ENCODE measurements at places on chromosomes 5 and 9.

- no peak for DNase-seq
These were observed 30.9 kb upstream of the DAB2 start for GRCh38 chr5:39455645-39456044.

- no peak for DNase-seq
These were observed 327.4 kb downstream of the SH3GL2 start for GRCh38 chr9:17906176-17906840.

DNA sequence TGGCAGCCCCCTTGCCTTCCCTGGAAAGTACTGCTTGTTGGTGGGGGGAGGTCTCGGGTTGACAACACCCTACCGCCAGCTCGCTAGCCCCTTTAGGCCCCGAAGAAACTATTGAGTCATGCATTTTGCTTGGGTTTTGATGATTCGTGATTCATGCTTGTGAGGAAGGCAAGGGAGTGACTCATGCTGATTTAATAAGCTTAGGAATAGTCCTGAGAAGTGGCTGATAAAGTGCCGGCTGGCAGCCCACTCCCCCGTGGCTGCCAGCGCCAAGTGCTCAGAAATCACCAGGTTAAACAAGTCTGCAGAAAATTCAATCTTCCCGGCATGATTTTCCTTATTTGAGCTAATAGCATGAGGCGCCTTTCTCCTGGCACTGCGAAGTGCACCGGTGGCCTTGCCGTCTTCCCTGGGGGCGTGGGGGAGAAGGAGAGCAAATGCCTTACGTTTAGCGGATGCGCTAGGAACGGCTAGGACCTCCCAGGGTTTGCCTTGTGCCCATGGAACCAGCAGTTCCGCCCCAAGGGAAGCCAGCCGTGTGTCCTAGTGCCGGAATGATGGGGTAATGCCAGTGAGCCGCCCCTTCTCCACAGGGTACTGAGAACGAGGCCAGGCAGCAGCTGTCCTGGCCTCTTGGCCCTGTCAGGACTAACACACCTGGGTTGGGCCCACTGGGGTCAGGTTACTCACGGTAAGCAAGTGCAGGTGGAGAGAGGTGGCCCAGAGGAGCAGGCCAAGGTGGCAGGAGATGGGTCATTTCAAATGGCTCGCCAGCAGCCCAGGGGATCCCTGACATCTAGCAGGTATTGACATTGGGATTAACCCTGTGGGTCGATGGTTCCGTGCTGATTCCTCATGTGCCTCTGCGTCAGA is 151.9 kb downstream of the MACROH2A1 start:
- peak; percentile 99 for DNase-seq

DNA sequence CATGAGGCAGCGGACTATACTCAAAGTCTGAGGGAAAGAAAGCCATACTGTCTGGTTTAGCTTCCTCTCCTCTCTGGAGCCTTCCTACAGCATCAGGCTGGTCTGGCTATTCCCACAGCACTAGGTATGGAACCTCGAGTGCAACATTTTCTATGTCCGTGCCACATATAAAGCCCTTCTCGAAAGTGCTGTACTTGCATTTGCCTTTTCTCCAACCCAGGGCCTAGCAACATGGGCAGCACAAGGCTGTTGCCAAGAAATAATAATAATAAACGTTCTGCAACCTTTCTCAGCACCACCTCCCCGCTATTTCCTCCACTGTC is 804 bp downstream of the MED10 start:
- no peak for DNase-seq

GRCh38 chr9:13171261-13171660 is 108.2 kb downstream of the MPDZ start:
- DNase-seq = no peak

- DNase-seq = no peak
These were observed 9.1 kb downstream of the MAMDC2 start for GRCh38 chr9:70052768-70053167.

DNA sequence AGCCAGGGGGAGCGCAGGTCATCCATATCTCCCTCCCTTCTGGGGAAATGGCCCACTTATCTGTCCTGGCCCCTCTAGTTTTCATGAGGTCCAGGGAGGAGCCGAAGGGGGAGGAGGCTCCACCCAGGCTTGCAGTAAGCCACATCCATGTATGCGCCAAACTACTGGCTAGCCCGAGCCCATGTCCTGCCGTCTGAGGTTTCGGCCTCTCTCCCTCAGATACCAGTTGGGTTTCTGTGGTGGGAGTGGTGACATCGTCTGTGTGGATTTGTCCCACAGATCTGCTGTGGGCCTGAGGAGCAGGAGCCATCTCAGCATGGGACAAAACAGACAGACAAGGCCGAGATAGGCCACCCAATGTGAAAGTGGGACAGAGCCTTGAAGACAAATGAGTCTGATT is 78.3 kb upstream of the ORM1 start:
- DNase-seq = no peak

DNA sequence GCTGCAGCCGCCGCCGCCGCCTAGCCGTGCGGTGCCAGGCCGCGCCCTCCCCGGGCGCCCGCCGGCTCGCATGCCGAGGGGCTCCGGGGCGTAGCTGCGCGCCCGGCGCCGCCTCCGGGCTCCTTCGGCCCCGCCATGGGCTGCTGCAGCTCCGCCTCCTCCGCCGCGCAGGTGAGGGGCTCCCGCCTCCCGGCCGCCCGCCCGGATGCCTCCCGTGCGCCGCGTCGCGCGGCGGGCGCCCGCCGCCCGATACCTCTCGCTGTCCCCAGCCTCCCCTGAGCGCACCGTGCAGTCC is 230 bp downstream of the SLC44A1 start:
- DNase-seq = no peak

DNA sequence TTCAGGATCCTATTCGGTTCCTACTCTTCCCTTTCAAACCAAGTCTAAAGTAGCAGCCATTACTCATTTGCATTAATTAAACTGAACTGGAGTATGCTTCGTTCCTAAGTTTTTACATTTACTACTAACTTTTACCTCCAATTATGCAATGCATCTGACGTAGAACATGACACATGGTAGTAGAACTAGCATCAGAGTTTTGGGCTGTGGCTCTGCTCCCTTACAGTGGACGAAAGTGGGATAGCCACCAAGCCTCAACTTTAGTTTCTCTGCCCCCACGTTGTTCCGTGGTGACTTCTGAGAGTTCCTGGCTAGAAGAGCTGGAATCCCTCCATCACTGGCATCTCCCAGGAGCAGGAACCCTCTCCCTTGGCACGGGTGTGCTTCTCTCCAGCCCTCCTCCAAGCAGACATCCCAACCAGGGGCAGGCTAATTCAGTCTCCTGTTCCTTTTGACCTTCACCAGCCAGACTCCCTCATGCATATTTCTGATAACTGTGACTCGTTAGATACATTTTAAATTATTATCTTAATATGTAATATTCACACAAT is 2.9 kb downstream of the IFNE start:
- no peak for DNase-seq

DNA sequence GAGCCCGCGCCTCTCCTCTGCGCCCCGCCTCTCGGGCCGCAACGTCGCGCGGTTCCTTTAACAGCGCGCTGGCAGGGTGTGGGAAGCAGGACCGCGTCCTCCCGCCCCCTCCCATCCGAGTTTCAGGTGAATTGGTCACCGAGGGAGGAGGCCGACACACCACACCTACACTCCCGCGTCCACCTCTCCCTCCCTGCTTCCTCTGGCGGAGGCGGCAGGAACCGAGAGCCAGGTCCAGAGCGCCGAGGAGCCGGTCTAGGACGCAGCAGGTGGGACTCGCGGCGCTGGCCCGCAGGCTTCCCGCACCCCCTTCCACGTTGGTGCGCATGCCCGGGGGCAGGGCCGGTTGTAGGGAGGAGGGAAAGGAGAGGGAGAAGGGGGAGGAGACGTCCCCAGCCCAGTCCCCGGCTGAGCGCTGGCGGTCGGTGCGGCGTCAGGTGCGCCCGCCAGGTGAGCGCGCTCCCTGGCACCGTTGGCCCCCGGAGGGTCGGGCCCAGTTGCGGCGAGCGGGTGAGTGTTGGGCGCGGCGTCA is at the start of gene OCLN:
OCLN (plus strand) TSS at position 400 of the 532 bp plus-strand sequence. CDS start 11,455 bp downstream, outside the sequence.
- DNase-seq = peak; percentile 53

DNA sequence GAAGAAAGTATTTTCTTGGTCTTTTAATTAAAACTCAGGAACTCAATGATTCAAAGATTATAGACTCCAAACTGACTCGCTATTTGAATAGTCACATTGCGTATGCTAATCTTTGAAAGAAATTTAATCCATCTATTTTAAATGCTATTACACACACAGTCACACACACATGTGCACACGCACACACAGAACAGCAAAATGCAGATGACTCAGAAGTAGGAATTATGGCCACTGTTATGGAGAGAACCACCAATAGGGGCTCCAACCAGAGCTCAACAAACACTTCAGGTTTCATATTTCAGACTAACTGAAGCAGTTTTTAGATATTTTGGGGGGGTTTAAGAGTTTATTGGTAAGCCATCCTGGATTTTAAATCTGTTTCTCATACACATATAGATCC is 1917.9 kb downstream of the EFNA5 start:
- DNase-seq = peak; percentile 20

DNA sequence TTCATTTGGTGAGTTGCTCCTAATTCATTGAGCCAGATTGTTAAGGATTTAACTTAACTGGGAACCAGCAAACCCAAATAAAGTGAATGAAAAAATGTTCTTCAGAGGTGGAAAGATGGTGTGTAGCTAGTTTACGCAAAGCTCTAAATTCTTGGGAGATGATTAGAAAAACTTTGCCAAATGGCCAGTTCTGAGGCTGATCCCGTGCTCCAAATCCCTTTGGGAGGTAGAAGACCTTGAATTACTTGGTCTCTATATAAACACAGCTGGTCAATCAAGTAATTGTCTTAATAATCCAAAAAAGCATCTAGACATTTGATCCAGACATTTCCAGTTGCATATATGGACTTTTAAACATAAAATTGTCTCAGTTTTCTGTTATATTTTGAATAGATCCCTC is 11.4 kb downstream of the ACTL7B start:
- DNase-seq = no peak

- no peak for DNase-seq
These were observed 175.3 kb upstream of the BRINP1 start for GRCh38 chr9:119544492-119544891.

- DNase-seq = peak; percentile 6
These were observed 866 bp upstream of the SEMA6A start for GRCh38 chr5:116575326-116576052.

GRCh38 chr5:39314591-39314990 is 49.7 kb downstream of the C9 start:
- peak; percentile 16 for DNase-seq

- no peak for DNase-seq
These were observed 91.2 kb downstream of the ARRDC3 start for GRCh38 chr5:91291628-91292569.

DNA sequence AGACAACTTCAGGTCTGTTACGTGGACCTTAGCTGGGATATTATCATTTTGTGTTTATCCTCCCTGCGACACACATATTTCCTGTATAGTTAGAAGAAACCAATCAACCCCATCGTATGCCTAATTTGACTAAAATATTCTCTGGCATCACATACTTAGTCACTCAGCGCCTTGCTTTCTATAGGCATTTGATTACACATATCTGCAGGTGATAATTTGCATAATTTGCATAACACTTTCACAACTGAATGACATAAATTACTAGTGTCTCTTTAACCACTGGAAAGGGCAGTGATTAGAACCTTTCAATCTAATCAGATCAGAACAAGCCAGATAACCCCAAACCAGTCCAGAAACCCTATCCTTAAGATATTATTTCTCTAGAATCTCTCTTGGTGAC is 390.2 kb downstream of the TLR4 start:
- DNase-seq = no peak

DNA sequence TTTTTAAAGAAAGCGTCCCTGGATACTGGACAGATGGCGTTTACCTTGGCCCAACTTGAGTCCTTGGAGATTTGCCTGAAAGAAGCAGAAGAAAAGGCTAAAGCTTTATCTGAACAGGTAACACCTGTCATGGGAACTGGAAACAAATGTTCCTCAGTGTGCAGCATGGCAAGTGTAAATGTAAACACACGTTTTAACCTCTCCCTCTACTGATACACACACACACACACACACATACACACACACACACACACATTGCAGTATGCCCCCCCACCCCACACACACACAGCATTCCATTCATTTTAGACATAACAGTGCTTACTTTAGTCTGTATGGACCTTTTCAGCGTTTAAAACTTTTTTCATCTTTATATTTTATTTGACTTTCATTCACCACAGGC is 51.1 kb downstream of the CCDC192 start:
- no peak for DNase-seq

GRCh38 chr9:95143591-95144561 is 173.6 kb downstream of the FANCC start:
- no peak for DNase-seq

DNA sequence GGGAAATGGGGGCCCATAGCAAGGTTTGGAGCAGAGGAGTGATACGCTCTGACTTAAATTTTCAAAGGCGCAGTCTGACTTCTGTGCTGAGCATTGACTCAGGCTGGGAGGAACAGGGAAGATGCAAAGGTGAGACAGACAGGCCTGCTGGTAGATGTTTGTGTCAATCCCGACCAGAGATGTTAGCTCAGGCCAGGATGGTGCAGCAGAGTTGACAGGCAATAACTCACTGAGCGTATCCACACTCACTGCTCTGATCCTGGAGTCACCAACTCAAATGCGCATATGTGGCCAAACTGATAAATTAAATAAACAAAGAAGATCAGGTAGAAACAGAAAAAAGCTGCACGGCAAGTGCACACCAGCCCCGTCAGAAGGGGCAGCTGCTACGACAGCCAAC is 95.3 kb downstream of the SPOCK1 start:
- no peak for DNase-seq

- DNase-seq = peak; percentile 98
These were observed 30.2 kb upstream of the DUSP1 start for GRCh38 chr5:172801179-172801671.

GRCh38 chr5:10775646-10776045 is 14.6 kb upstream of the DAP start:
- DNase-seq = no peak

DNA sequence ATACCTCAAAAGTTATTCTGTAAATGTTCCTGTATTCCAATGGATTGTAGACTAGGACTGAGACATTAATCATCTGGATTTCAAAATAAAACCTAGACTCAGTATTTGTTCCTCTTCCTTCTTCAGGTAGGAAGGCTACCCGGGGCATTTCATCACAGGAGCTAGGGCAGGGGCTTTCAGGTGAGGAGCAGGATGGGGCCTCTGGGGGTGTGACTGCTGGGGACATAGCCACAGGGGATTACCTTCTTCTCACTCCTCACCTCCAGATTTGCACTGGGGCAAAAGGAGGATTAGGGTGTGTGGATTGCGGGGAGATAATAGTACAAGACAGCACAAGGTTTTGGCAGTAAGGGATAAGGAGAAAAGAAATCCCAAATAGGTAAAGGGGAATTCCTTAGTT is 37.9 kb upstream of the SRP19 start:
- DNase-seq = no peak

- DNase-seq = peak; percentile 28
These were observed 62.0 kb upstream of the FST start for GRCh38 chr5:53418409-53418808.

- DNase-seq = peak; percentile 66
These were observed 16.1 kb downstream of the AHRR start for GRCh38 chr5:337563-338130.

DNA sequence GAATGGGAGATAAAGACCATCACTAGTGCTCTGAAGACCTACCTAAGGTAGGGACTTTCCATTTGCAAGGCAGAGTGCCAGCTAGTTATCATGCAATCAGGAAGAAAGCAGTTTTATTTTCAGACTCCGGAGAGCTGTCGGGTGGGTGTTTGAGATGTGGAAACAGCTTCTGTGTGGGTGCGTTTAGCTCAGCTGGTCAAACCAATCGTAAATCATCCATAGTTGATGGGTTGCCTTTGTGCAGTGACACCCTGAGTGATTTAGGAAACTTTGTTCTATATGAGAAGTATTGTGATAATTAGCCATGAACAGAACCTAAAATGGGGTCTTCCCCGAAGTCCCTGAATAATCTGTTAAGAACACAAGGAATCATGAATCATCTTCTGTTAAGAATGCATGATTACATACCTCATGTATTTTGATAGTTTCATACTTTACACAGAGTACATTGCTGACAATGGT is 284.3 kb downstream of the ARHGAP26 start:
- DNase-seq = peak; percentile 65

Measured in ELR (cell line).